ENCODE measurements at places on chromosomes 7 and 10.

- DNase-seq: no peak
Observed at GRCh38 chr10:7523656-7524055, 112.8 kb upstream of the SFMBT2 start.

DNA sequence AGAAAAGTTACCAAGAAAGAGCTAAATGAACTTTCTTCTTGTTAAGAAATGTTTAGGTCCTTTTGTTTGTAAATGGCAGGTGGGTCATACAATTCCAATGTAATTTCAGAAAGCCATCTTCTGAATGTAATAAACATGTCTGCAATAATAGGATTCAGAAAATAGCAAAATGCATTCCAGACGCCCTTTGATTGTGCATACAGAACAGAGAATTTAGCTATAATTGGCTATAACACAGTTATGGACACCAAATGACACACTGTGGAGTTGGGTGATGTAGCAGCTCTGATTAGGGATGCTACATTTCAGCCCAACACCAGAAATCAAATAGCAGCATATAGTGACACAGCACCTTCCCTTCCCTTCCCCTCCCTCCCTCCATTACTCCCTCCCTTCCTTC, 240.8 kb downstream of the SNX10 start:
- no peak for DNase-seq

- no peak for DNase-seq
Observed at GRCh38 chr10:75347186-75347585, 54.4 kb downstream of the ZNF503 start.

DNA sequence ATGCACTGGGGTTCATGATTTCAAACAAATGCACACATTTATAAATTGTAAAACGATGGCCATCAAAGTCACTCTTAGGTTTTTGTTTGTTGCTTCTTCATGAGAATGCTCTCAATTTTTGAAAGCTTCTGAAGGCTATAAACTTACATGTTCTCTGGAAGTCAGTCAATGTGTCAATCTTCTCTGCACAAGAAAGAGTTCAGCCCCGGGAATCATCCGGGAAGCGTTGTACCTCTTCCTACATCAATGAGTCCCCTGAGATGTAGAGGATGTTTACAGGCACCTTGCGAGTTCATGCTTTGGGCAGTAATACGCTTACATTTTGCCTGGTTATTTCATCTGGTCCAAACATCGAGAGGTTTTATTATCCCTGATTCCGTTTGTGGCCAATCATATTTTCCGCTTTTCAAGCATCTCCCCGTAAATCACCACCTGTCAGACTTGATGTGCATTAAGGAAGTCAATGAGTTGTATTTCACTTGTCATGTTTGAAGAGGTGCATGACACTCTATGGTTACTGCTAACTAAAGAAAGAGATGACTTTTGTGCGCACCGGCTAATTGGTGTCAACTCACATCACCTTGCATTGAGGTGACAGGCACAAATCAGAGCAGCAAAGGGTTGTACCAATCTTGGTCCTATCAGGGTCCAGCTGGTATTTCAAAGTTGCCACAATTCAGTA, 750.7 kb downstream of the SORCS3 start:
- DNase-seq: no peak

DNA sequence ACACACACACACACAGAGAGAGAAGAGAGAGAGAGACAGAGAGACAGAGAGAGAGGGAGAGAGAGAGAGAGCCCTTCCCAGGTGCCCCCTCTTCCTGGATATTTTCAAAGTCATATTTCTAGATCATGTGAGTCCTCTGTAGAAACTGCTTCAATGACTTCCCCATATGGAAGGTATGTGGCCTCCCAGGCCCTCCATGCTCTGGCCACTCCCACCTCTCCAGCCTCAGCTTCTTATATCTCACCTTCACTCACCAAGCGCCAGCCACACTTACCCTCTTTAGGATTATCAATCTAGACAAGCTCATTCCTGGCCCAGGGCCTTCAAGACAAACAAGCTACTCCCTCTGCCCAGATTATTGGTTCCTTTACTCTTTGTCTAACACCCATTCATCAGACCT, 259.7 kb downstream of the MTERF1 start:
- DNase-seq: no peak

DNA sequence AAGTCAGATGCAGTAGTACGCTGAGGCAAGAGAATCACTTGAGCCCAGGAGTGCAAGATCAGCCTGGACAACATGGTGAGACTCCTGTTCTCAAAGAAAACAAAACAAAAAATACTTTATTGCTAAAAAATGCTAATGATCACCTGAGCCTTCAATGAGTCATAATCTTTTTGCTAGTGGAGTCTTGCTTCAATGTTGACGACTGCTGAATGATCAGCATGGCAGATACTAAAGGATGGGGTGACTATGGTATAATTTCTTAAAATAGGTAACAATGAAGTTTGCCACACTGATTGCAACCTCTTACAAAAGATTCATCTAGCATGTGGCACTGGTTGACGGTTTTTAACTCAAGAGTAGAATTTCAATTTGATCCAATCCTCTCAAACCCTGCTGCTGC, 22.3 kb downstream of the NANOS1 start:
- no peak for DNase-seq

DNA sequence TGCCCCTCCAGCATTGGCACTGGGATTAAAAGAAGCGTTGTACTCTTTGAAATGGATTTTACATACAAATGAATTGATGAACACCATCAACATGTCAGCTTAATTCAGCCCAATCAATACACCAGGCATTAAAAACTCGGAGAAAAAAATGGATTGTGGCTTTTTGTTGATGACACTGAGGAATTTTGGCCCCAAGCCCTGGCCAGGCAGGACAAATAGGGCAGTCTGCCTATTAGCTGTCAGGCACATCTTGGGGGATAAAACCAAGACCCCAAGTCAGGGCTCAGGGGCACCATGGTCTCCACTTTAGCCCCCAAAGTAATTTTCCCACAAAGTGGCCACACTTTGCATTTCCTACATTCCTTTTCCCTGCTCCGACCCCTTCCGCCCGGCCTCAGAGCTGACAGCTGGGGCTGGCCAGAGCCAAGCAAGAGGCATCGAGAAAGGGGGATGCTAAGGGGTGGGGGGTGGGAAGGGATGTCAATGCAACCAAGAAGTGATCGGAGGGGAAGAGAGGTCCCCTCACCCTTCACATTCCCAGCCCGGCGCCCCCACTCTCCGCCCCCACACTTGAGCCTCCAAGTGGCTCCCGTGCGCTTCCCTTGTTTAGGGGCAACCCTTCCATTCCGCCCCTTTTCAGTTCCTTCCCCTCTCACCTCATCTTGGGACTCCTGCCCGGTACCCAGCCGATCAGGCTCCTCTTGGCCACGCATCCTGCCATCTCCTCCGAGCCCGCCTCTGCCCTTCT, 711 bp downstream of the HIP1 start:
- no peak for DNase-seq

GRCh38 chr7:112556633-112557032, 75.8 kb downstream of the LSMEM1 start:
- no peak for DNase-seq

DNA sequence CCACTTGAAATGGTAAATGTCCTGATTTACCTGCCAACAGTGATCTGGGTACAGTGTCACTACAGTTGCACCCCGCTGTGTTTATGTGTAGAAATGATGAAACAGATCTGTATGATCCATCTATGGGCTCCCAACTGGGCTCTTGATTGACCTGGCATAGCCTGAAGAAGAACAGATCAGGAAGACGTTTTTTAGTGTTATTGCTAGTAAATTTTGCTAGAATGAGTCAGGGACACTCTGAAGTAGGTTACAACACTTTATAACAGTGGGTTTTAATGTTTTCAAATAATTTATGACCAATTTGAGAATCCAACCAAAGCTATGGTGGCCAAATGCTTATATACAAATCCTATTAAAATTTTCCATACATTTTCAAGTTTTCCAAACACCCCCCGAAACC, 110.3 kb downstream of the DKK1 start:
- DNase-seq: no peak

GRCh38 chr7:43726466-43726865, 2.9 kb downstream of the COA1 start:
- no peak for DNase-seq

DNA sequence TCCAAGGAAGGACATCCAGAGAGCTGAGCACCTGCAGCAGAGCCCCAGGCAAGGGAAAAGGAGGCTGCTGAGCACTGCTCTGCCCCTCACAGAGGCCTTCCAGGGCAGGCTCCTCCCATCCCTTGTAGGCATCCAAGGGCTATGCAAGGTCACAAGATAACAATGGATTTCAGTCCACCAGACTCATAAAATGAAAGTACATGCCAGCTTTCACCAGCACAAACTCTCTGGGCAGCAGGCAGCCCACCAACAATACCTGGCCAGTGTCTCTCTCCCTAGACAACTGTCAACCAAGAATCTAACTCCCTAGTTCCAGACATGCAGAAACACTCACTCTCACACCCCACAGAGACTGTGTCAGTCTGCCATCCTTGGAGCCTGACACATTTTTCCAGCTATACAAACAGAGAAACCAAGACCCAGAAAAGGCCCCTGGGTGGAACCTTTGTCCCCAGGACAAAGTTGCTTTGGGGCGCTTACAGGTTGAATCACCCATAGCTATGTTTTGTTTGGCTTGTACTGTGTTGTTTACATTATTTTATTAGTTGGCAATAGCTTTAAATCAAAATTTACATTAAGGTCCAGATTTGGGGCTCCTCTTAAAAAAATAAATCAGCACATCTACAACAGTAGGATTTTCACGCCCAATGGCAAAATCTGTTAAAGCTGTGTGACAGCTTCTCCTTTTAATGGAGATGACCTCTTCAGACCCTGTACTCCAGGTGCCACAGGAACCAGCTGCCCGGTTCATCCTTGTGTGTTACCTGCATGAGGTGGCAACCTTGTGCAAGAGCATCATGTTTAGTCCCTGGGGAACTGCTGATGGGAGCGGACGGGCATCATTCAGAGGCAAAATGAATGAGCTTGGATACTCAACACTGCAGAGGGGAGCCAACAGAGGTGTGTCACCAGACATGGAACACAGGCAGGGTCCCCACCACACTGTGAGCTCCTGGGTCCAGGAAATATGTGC, 5.2 kb downstream of the GRID1 start:
- DNase-seq: no peak

GRCh38 chr7:83861-84632, 108.3 kb upstream of the FAM20C start:
- no peak for DNase-seq

DNA sequence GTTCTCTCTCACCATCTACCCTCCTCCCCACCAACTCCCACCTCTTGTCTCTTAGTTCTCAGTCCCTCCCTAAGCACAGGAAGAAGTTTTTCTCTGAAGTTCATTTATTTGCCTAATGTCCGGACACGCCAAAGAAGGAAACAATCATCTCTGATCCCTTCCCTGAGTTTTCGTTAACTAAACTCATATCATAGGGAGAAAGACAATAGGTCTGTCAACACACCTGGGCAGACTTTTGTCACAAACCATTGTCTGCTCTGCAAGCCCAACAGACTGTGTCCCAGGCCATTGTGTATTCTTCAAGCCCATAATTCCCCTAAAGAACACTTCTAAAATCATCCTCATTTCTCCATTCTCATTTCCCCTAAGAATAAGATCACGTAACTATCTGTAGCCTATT, 691.0 kb upstream of the MBL2 start:
- DNase-seq: no peak

DNA sequence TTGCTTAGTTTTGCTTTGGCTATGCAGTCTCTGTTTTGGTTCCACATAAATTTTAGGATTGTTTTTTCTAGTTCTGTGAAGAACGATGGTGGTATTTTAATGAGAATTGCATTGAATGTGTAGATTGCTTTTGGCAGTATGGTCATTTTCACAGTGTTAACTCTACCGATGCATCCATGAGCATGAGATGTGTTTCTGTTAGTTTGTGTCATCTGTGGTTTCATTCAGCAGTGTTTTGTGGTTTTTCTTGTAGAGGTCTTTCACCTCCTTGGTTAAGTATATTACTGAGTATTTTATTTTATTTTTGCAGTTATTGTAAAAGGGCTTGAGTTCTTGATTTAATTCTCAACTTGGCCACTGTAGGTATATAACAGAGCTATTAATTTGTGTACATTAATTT, 78.2 kb upstream of the ZNF92 start:
- no peak for DNase-seq

DNA sequence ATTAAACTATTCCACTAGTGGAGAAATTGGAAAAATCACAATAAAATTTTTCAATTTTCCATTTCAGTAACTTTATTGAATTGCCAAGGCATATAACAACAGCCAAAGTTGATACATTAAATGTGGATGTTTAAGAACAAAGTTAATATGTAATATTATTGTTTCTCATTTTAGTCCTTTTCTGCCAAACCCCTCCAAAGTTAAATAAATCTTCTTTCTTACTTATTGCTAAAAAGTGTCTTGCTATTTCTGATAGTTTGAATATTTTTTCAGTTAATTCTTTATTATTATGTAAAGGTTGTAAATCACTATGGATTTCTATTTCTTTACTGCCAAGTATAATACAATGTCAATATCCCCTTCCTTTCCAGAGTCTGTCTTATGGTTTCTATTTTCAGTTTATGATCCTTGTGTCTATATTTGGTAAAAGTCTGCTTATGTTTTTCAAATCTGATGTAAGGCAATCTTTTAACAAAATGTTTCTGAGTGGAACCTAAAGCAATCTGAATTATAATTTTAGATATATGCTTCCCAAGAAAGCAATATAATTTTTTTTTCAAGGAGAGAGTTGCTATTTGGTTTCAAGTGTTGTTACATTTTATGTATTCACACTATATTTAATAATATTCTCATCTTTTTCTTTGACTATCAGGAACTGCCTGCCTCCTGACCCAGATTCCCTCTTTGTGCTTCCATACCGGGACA, 80.3 kb upstream of the RHOBTB1 start:
- DNase-seq: no peak

DNA sequence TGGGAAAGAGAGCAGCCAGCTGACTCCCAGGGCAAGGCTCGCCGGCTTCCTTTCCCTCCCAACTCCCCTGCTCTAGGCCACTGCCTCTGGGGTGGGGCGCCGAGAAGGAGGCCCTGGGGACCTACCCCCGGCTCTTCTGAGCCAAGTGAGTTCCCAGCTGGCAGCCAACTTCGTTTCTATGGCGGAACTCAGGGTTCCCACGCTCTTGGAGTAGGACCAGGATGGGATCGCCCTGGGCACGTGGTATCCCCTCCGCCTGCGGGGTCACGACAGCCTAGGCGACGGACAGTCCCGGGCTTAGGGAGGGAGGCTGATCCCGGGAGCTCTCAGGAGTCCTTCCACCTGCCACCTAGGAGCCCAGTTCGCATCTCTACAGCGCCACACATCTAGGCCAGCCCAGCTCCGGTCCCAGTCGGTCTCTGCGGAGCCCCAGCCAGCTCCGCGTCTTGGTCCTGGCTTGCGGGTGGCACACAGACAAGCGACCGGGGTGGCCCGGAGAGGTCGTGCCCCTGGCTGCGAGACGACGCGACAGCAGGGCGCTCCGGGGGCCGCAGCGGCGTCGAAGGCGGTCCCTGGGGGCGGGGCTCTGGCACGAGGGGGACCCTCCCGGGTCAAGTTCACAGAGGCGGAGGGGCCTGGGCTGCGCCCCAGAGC, 20.5 kb upstream of the GATA3 start:
- no peak for DNase-seq

DNA sequence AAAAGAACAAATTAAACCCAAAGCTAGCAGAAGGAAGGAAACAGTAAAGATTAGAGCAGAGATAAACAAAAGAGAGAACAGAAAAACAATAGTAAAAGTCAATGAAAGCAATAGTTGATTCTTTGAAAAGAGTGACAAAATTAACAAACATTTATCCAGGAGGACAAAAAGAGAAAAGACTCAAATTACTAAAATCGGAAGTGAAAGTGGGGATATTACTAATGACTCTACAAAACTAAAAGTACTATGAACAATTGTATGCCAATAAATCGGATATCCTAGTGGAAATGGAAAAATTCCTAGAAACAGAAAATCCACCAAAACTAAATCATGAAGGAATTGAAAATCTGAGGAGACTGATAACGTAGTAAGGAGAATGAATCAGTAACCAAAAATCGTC, 96.3 kb downstream of the SNX13 start:
- DNase-seq: no peak
